ENCODE measurements at places on chromosomes 11 and 22.

- no peak for DNase-seq
Observed at GRCh38 chr22:30044881-30045493, 35.3 kb upstream of the HORMAD2 start.

- no peak for DNase-seq
Observed at GRCh38 chr11:116330439-116331185, 442.2 kb downstream of the BUD13 start.

GRCh38 chr22:49451070-49451840 is 376.4 kb downstream of the BRD1 start:
- no peak for DNase-seq

- DNase-seq = no peak
Observed at GRCh38 chr11:12797996-12798395, 123.8 kb downstream of the TEAD1 start.

DNA sequence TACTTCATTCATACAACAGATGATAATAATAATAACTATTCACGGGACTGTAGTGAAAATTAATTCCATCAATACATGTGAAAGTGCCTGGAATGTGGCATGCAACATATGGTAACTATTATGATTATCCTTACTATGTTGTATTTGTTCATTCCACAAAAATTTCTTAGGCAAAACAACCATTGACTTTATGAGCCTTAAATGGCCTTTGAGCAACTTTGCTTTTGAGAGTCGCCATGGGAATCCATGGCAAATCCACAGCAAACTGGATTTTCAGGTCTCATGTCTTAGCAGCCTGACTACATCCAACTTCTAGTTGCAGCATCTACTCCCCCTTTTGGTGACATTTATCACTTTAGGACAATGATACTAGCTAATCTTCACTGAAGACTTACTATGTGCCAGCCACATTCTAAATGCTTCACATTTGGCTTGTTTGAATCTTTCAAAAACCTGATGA is 56.8 kb downstream of the SLC1A2 start:
- DNase-seq = no peak

- DNase-seq = no peak
Observed at GRCh38 chr22:21673534-21674321, 7.9 kb downstream of the PPIL2 start.

All from activated CD4-positive, CD25-positive, alpha-beta regulatory T cell treated with anti-CD3 and anti-CD28 coated beads, Interleukin-2, amount 50 U/mL, for 72 hours (primary cell).